Left lobe of liver (tissue), 2 donors: ENCODE measurements at places on chromosomes 5 and 9. TPM values are rescaled to one million over a fixed set of nuclear protein-coding genes. Genes with fewer than 3 reads are reported as not detected.

- no peak for DNase-seq
These were observed 1696.9 kb upstream of the WWC1 start for GRCh38 chr5:166594567-166594966.

- no peak for DNase-seq
These were observed 50.4 kb downstream of the CERT1 start for GRCh38 chr5:75460942-75461610.

DNA sequence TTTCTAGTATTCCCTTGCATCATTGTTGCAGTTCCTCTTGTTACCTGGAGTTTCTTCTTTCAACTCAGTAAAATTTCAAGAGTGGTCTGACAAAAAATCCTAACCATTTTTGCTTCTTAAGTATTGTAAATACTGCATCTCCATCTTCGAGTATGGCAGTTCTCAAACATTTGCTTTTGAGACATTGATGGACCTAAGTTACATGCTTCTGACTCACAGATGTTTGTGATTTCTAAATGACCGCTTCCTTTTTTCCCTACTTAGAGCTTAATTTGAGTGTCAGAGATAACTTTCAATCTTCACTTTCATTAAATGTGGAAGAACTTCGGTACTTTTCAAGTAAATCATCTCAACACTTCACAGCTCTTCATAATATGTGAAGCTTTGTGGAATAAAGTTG, 4.2 kb downstream of the UHRF2 start:
- no peak for DNase-seq

GRCh38 chr9:3647652-3648051, 121.9 kb upstream of the RFX3 start:
- DNase-seq, result no peak

DNA sequence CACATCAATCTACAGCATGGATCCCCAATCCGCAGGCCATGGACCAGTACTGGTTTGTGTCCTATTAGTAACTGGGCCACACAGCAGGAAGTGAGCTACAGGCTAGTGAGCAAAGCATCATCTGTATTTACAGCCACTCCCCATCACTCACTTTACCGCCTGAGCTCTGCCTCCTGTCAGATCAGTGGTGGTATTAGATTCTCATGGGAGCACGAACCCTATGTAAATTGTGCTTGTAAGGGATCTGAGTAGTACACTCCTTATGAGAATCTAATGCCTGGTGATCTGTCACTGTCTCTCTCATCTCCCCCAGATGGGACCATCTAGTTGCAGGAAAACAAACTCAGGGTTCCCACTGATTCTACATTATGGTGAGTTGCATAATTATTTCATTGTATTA, 212.7 kb upstream of the FAM174A start:
- no peak for DNase-seq

DNA sequence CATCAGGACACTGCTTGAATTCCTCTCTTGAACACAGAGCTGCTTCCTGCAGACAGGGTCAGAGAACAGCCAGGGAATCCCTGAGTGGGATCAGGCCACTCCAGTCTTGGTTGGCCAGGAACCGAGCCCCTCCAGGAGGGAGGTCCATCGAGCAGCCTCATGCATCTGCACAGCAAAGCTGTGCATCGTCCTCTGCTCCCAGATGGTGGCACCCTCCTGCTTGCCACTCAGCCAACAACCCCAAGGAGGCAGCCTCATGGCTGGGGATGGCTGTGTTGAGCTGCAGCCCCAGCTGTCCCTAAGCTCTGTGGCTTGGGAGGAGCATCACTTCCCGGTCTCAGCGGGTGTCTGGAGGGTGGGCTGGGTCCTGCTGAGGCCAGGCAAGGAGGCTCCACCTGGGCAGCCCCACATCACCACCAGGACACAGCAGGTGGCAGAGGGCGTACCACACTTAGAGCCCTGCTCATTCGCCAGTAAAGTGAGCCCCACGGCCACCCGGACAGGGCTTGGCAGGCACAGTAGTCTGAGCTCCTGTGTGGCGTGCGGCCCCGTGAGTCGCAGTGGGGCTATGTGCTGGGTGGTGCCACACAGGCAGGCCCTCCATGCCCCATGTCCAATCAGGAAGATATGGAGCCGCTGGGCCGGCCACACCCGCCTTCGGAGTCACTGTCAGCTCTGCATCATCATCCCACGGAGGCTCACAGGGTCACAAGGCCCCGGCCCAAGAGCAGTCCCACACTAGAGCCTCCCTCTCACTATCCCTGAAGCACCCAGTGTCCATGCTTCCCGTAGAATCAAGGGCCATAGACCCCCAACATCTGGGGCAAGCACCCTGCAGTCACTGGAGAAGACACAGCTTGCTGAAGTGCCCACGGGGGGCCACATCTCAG, 11.9 kb downstream of the LPCAT1 start:
- peak; percentile 43 for DNase-seq

GRCh38 chr5:37966291-37966690, 126.5 kb upstream of the GDNF start:
- no peak for DNase-seq

- no peak for DNase-seq
These were observed 7.1 kb upstream of the CAST start for GRCh38 chr5:96655085-96655484.

DNA sequence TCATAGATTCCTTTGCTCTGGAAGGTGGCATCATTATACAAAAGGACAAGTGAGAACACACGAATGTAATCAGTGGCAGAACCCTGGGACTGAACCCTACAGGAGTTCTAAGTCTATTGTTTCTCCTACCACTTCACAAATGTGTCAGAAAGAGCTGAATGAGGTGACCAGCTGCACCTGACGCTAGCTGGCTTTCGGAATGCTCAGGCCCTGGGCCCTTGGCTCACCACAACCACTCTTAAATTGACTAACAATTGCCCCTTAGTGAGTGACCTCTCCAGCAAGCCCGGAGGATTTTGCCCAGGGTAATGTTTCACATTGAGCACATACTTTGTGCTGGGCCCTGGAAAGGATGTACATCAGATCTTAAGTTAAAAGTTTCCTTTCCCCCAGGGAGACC, 41.2 kb upstream of the ABCA1 start:
- no peak for DNase-seq

DNA sequence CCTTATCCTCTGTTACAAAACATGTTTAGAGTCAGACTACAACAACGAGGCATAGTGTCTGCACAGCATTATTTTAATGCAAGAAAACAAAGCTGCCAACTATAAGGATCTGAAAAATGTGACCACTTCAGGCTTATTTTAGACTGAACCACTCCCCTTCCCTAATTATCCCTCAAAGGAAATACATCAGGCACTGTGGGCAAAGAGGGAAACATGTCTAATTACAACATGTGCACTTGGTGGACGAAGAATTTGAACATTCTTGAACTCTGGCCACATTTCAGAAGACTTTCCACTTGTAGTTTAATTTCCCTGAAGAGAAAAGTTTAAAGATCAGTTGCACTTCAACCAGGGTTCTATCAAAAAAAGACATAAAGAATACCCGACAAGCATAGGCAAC, 3.8 kb downstream of the MTMR12 start:
- DNase-seq, result no peak

CATSPER3 gene
- total RNA-seq, result 0.86 TPM

IL17B gene
- not detected for total RNA-seq

PCDHGA2 gene
- 1.1 TPM for total RNA-seq

VLDLR gene
- 2.0 TPM for total RNA-seq
